GM18507 (cell line): ENCODE measurements at places on chromosomes 13 and 19.

- DNase-seq: no peak
Measured at GRCh38 chr13:79803989-79804388, 323.0 kb downstream of the NDFIP2 start.

DNA sequence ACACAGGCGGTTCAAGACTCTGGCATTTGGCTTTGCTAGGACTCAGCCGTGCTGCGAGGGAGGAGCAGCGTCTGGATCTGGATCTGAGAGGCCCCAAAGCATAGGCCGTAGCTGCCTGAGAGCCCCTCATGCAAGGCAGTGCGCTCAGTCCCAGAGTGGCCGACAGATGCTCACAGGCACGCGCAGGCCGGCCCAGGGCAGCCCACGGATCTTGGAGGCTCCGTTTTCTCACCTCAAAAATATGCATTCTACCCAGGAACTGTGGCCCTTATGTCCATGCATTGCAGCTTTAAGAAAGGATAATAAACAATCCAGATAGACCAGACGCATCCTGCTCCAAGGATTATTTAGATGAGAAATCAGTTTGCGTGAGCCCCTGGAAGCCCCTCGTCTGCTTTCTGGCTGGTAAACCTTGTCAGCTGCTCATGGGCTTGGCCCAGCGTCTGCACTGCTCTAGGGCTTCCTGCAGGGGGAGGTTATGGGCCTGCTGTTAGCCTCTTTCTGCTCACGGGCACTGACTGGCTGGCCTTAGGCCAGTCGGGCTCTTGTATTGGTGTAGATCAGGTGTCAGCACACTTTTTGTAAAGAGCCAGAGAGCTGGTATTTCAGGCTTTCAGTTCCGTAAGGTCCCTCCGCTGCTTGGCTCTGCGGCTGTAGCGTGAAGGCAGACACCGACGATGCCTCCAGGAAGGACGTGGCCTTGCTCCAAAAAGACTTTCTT is 24.2 kb downstream of the TEX29 start:
- no peak for DNase-seq

GRCh38 chr19:18349524-18350128 is 9.2 kb downstream of the PGPEP1 start:
- no peak for DNase-seq

DNA sequence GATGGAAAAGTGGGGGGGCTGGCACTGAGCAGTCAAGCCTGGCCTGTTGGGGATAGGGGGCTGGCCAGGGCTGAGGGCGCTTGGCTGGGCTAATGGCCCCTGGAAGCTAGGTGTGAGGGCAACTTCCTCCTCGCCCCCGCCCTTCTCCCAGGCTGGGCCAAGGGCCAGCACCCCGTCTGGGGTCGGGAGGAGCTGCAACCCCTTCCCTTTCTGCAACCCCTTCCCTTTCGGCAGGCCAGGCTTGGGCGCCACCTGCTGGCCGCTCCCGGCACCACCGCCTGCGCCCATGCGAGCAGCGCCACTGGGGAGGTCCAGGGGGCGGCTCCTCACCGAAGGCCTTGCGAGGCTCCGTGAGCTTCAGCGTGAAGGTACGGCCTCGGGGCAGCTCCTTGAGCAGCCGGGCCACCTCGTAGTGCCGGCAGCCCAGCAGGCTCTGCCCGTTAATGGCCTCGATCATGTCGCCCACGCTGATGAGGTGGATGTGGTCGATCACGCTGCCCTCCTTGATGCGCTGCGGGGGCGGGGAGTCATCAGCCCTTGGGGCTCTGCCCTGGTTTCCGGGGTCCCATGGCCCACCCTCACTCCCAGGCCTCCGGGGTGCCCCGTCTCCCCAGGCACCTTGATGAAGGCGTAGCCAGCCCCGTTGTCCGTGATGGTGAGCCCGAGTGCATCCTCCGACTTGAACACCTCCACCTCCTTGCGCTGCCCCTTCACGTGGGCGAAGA is 5.0 kb upstream of the PTGER1 start:
- DNase-seq: peak; percentile 69

DNA sequence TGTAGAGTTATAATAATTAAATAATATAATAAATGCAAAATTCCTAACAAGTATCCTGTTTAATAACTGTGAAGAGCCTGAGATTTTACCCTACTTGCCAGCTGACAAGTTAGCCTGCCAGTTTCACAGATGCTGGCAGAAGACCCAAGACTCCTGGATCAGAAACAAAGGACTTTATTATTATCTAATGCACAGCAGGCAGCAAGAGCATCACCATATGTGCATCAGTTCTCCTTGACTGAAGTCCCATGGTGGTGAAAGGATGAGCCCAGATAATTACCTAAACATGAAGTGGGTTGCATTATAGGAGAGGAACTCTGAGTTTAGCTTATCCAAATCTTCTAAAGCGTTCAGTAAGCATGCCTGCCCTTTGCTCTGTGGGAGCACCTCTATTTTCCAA is 39.1 kb upstream of the MTIF3 start:
- no peak for DNase-seq

GRCh38 chr19:41431426-41432386 is 4.5 kb upstream of the B3GNT8 start:
- no peak for DNase-seq

DNA sequence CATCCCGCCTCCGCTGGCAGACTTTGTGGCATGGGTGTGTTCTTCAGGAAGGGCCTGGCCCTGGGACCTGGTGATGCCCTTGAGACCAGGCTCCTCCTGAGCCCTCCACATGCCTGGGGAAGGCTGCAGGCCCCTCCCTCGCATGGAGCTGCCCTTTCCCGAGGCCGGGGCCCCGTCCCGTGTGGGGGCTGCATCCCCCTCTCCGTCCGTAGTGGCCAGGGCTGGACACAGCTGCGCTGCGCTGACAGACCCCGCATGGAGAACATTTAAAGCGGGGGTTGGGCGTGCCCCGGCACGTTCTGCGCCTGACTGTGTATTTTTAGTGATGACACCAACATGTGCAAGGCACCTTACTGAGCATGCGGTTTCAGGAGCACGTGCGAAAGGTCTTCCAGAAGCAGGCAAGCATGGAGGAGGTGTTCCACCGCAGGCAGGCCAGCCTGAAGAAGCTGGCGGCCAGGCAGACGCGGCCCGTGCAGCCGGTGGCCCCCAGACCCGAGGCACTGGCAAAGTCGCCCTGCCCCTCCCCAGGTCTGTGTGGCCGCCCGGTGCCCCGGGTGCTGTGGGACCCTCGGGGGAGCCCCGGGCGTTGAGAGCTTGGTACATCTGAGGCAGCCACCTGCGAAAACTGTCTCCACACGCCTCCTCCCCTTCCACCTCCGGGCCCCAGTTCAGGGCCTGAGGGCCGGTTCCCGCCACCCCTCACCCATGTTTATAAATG is 28.8 kb upstream of the F7 start:
- DNase-seq: no peak

DNA sequence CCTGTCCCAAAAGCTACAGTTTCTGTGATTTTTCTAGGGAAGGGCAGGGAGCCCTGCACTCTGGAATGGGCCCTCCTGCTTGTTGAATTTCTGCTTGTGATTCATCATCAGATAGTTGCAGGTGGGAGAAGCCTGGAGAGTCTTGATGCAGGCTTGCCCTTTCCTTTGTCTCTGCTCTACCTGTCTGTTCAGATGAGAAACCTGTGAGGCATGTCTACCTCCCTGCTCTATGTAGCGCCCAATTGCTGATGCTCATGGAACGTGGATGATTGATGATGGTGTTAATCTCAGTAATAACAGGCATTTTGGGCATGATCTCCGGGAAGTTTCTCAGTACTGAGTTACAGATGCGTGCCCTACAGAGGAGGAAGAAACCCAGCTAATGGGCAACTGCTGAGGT is 10.9 kb upstream of the CBY2 start:
- DNase-seq: no peak

DNA sequence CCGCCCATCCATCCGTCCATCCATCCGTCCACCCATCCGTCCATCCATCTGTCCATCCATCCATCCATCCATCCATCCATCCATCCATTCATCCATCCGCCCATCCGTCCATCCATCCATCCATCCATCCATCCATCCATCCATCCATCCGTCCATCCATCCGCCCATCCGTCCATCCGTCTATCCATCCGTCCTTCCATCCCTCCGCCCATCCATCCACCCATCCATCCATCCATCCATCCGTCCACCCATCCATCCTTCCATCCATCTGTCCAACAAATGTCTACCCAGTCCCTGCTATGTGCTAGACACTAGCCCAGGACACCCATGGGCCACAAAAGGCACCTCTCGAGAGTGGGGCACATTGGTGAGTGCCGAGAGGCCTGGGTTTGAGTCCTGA is 15.7 kb downstream of the LRRC4B start:
- no peak for DNase-seq

GRCh38 chr19:47693489-47693888 is 19.7 kb upstream of the EHD2 start:
- DNase-seq: no peak

- DNase-seq: no peak
Measured at GRCh38 chr19:57563547-57563946, 3.9 kb upstream of the ZNF550 start.

DNA sequence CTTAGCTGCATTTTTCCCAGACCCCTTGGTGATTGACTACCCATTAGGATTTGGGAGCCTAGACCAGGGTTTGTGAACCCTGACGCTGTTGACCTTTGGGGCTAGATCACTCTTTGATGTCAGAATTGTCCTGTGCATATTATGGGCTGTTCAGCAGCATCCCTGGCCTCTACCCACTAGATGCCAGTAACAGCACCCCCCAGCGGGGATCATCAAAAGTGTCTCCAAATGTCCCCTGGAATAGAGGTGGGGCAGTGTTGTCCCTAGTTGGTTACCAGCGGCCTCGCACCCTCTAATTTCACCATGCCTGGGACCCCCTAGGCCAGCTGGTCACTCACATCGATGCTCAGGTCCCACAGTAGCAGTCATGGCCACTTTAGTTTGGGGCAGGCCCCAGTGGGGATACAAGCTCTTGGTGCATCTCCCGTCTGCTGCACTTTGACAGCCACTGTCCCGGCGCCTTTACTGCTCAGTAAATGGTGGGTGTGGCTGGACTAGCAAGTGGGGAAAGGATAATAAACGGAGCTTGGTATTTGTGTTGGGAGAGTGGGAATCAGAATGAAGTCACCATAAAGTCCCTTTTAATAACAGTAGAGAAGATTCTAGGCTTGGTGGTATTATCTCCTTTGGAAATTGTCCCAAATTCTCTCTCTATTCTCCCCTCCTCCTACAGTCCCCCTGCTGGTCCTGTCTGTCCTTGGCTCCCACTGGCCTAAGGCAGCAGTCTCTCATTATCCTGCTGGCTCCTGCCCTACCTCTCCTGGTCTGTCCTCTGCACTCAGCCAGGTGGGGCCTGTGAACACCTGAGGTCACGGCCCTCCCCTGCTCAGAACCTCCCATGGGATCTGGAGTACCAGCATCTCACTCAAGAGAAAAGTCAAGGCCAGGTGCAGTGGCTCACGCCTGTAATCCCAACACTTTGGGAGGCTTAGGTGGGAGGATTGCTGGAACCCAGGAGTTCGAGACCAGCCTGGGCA is 80.6 kb downstream of the SIPA1L3 start:
- no peak for DNase-seq

- DNase-seq: no peak
Measured at GRCh38 chr19:21568816-21569493, 63.6 kb downstream of the ZNF429 start.

DNA sequence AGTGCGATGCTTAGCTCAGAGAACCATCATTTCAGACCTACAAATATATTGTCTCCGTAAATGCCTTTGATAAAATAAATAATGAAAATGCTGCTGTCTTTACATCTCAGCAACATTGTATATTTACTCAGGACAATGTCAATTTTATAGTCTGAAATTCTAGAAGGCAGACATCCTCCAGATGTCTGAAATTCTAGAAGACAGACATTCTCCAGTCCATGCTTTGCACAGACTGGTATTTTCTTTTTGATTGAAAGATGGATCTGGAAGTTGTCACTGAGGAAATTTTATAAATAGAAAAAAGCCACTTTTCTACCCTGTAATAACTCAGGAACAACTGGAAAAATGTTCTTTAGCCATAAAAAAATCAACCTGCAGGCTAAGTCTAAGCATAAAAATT is 2293.3 kb downstream of the PCDH9 start:
- DNase-seq: no peak

DNA sequence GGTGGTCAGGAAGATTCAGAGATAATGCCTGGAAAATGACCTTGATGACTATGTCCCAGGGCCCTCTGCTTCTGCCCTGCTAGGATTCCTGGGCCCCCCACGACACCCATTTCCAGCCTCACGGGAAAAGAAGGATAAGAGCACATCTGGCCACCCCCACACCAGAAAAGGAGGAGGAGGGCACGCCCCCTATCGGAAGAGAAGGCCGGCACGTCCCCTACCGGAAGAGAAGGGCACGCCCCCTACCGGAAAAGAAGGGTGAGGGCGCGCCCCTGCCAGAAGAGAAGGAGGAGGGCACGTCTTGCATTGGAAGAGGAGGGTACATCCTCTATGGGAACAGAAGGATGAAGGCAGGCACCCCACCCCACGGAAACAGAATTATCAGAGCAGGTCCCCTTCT is 84.3 kb downstream of the IER2 start:
- peak; percentile 65 for DNase-seq

- DNase-seq: no peak
Measured at GRCh38 chr19:17654993-17655392, 33.2 kb downstream of the UNC13A start.

GRCh38 chr19:49972841-49973240 is 11.9 kb upstream of the SIGLEC11 start:
- DNase-seq: no peak

DNA sequence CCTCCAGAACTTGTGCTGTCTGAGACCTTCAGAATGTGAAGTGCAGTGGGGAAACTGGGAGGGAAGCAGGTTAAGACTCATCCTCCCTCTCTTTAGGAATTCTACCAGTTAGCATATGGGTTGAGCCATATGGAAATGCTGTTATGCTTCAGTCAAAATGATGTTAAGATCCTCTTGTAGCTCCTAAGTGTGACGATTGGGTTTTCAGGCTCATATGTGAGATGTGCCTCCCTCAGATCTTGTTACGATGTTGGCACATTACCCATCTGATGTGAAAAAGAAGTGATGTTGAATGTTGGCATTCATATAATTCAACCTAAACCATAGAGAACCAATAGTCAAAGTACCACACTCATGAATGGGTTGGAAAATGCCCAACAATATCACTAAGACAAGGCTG is 67.8 kb upstream of the IPO5 start:
- DNase-seq: no peak

GRCh38 chr13:112703449-112704284 is 13.8 kb downstream of the ATP11A start:
- DNase-seq: no peak

GRCh38 chr19:435707-436412 is 25.0 kb downstream of the SHC2 start:
- no peak for DNase-seq

- no peak for DNase-seq
Measured at GRCh38 chr19:24069905-24070657, 16.9 kb upstream of the ZNF254 start.

- DNase-seq: no peak
Measured at GRCh38 chr13:113981611-113982295, 7.9 kb upstream of the C13orf46 start.
